ENCODE measurements at places on chromosomes 5 and 9.

- DNase-seq = no peak
These were observed 55.2 kb downstream of the NEURL1B start for GRCh38 chr5:172696171-172696849.

DNA sequence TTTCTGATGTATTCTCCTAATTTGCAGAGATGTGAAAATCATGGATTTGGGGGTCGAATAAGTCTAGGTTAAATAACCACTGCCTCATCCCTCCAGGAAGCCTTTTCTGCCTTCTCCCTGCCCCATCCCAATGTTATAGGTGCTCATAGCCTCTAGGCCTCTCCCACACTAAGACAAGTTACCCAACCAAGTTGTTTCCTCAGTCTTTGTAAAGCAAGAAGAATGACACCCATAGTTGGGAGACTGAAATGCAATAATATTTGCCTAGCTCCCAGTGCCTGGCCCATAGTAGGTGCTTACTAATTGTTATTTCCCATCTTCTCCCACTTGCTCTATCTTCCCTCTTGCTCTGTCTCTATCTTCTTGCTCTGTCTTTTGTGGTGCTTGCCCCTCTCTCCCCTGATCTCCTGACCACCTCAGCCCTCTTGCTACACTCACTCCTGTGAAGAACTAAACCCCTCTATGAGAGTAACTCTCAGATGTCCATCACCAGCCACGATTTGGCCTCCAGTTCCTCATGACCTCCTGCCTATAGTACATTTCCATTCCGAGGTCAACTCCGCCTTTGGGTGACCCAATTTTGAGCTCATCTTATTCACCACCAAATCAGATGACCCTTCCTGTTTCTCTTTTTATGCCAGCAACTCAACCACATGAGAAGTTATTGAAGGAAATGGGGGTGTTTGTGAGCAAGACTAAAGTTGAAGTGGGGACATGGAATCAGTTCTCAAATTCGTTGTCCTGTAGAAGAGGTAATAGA lies 7.0 kb downstream of the AFAP1L1 start:
- no peak for DNase-seq

DNA sequence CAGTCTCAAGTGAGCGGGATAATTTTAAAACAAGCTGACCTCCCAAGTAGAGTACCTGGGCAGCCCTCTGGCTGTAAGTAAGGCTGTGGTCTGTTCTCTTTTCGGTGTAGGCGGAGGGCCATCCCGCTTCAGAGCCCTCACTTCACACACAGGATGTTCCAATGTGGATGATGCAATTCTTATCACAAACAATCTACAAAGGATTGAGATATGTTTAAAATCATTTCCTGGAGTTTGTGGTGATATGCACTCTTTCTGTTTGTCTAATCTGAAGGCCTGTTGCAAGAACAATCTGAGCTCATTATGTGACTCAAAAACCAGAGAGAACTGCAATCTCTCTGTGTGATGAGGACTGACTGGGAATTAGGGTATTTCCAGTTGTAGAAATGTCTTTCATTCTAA lies 42.5 kb downstream of the ITGA2 start:
- DNase-seq = no peak

- DNase-seq = no peak
These were observed 39.9 kb downstream of the MVB12B start for GRCh38 chr9:126366366-126367011.

DNA sequence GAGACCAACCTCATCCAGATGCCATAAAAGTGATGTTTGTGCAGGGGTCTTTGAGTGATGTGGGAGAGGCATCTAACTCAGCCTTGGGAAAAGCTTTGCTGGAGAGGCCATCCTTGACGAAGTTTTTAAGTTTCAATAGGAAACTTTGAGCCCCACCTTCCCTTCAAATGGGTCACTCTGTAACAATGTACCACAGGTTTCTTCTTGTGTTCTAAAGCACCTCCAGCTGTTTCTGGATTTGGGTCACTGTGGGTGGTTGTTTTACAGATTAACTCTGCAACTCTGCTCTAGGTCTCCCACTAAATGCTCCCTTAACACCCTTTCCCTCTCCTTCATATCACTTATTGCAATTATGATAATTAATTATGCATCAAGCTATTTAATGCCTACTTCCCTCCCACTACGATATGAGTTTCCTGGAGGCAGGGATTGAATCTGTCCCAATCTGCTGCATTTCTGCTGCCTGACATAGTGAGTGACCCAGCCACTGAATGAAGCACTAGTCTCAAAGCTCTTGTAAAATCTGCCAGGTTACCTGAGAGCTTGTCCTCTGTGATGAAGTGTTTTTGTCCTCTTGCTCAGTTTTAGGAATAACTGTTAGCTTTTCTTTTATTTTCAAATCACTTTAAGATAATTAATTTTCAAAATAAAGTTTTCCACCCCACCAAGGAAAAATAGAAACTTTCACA lies 60.5 kb upstream of the PUM3 start:
- no peak for DNase-seq

DNA sequence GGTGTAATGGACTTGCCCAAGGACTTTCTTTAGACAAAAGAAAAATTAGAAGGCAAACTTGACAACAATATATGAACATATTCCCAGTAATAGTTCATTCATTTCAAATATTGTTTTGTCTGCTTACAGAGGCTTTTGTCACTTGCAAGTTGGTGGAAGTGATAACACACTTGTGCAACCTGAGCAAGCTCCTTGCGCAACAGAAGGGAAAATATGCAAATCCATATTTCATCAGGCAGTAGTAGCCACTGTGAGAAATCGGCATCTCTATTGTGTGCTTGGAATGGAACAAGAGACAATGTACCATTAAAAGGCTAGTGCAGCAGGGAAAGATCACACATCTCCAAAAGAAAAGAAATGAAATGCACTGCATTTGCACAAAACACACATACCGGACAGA lies 125.3 kb upstream of the RASEF start:
- no peak for DNase-seq

- no peak for DNase-seq
These were observed 1.8 kb downstream of the ELAVL2 start for GRCh38 chr9:23823986-23824829.

DNA sequence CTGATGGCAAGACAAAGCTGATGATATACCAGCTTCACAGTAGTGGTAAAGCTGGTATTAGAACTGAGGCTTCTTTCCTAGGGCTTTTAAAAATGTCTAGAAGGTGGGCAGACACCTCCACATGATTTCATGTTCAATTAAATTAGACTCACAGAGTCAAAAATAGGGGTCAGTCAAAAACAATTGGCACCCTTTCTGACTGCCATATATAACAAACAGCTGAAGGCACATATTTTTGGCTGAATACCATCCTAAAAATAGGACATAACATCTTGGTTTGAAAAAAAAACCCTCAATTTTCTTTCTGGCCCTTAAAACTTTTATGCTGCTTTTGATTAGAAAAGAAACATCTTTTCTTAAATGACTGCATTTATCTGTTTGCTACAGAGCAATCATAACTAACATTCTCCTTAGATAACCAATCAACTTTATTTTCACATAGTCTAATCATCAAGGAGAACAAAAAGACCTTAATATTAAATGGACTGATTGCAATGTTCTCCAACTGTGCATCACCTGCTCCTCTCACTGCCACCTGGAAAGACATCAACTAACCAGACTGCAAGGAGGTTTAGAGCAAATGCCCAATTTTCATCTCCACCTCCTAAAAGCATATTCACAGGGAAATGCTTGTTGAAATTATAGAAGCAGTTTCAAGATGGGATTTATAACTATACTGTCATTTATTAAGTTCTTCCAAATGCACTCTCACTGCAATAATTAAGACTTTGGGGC lies 3.2 kb downstream of the SGTB start:
- no peak for DNase-seq

DNA sequence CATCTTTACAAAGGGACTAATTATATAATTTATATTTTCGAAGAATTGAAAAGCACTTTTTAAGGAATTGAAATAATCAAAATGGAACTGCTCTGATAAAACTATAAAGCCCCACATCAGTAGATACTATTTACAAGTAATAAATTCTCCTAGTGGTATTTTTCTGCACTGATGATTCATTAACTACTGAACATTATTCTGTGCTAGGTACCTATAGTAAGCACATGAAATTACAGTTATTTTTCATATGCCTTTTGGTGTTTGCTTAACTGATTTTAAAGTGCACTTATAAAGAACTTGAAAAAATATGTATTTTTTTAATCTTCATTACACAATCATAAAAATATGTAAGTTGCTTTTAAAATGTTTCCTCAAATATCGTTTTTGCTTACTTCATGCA lies 123.0 kb downstream of the MAN2A1 start:
- no peak for DNase-seq

GRCh38 chr9:127808347-127809001 lies 5.8 kb downstream of the FPGS start:
- no peak for DNase-seq

DNA sequence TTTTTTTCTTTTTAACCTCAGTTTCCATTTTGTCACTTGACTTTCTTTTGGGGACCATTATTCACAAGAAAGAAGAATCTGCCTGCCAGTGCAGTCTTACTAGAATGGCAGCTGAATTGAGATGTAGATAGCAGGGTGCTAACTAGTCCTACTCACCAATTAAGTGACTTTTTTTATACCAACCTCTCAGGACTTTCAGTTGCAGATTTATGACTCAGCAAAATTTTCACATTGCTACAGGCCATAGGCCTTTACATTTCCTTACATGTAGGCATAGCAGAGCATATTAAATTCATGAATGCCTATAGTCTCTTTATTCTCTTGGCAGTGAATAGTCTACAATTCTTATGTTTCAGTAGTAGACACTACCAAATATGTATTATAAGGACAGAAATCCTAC lies 54.0 kb upstream of the FKTN start:
- DNase-seq = no peak

All from NCI-H1048 (cell line).